ENCODE measurements at places on chromosomes 6 and 20. TPM values are rescaled to one million over a fixed set of nuclear protein-coding genes. Genes with fewer than 3 reads are reported as not detected.

DNA sequence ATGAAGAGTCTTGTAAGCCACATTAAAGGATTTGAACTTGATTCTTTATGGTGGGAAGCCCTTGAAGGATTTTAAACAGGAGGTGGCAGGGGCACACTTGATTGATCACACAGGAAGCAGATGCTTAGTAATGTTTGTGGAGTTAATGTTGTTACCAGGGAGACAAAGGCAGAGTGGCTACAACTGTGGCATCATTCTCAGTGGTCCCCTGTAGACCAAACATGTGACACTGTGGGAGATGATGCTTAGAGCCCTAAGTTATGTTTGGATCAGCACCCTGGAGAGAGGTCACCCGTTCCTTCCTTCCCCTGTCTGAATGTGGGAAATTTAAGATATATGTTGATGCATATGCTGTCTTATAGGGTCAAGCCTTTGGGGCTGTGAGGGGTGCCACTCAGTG is 53.2 kb downstream of the EIF2S2 start:
- no peaks in the 10 kb centered on the region for H3K27me3 ChIP-seq
- no peak for DNase-seq
- peaks cover 12% of the 10 kb centered on the region for H3K4me1 ChIP-seq
- no peak overlapping the region for H3K4me3 ChIP-seq

GRCh38 chr6:105135056-105135455 is 44.8 kb downstream of the POPDC3 start:
- DNase-seq: no peak
- no peaks in the 10 kb centered on the region for H3K4me1 ChIP-seq
- H3K27me3 ChIP-seq: peaks cover 2% of the 10 kb centered on the region
- no peak overlapping the region for H3K27ac ChIP-seq
- H3K4me3 ChIP-seq: no peak overlapping the region

HUS1B gene
- polyA plus RNA-seq: 0.25 TPM

LHFPL5 gene
- polyA plus RNA-seq: not detected

- no peak overlapping the region for H3K27ac ChIP-seq
- no peaks in the 10 kb centered on the region for H3K36me3 ChIP-seq
- H3K4me1 ChIP-seq: no peaks in the 10 kb centered on the region
Observed at GRCh38 chr20:40506537-40506939, 182.5 kb downstream of the MAFB start.

ECT2L gene
- polyA plus RNA-seq: 0.02 TPM

DNA sequence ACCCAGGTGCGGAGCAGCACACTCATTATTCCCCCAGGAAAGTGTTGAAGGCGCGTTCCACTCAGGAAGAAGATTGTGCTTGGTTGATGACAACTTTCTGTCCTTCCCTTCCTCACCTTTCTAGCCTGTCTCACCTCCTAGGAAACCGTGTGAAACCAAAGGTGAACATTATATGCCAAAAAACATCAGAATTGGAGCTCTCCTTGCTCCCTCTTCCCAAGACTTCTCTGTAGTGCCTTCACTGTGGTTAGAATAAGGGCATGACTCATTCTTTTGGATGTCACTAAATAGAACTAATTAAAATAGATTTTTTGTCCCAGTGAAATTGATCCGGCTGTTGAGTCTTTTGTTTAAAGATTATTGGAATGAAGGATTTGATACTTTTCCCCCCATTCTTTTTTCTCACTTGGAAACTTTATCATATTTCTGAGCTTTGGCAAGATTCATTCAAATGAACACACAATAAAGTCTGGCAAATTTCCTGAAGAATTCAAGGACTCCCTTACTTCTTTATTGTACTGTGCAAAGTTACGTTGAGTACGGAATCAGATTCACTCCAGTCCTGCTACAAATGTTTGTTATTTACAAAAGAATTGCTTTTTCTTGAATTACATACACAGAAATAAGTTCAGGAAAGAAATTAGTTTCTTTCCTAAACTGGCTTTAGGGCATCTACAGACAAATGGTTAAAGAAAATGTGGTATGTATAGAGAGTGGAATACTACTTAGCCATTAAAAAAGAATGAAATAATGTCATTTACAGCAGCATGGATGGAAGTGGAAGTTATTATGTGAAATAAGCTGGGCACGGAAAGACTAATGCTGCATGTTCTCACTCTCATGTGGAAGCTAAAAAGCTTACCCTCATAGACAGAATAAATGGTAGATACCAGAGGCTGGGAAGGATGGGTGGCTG is 142.8 kb upstream of the AKAP12 start:
- no peak for DNase-seq
- H3K36me3 ChIP-seq: peaks cover 2% of the 10 kb centered on the region
- H3K4me3 ChIP-seq: no peak overlapping the region
- no peak overlapping the region for H3K27ac ChIP-seq
- no peaks in the 10 kb centered on the region for H3K27me3 ChIP-seq

DNA sequence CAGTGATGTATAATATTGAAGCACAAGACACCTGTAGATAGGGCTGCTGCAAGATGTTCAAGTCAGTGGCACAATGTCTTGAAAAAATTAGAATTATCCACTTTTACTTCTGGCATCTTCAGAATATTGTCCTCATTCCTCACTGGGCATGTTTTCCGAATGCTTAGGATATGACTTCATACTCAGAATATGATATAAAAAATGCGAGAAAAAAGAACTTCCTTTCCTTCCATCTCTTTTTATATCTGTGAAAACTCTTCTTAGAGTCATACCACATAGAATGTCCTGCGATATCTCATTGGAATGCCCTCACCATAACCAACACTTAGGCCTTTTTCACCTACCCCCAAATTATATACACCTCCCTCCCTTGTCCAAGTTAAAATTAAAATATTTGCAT is 4.6 kb downstream of the MAS1L start:
- H3K4me3 ChIP-seq: no peak overlapping the region
- no peaks in the 10 kb centered on the region for H3K4me1 ChIP-seq
- H3K27me3 ChIP-seq: no peaks in the 10 kb centered on the region
- no peak overlapping the region for H3K27ac ChIP-seq

GRCh38 chr6:39847221-39847620 is 55.0 kb downstream of the DAAM2 start:
- H3K36me3 ChIP-seq: no peaks in the 10 kb centered on the region
- DNase-seq: no peak
- H3K27me3 ChIP-seq: no peaks in the 10 kb centered on the region
- H3K4me3 ChIP-seq: no peak overlapping the region
- no peaks in the 10 kb centered on the region for H3K4me1 ChIP-seq

- no peaks in the 10 kb centered on the region for H3K27me3 ChIP-seq
- H3K27ac ChIP-seq: 0 out of 2 replicates have a peak overlapping the region, but pooled peaks have one; percentile 11
- H3K36me3 ChIP-seq: peaks cover 5% of the 10 kb centered on the region
- H3K4me1 ChIP-seq: no peaks in the 10 kb centered on the region
Observed at GRCh38 chr20:58416835-58417234, 27.8 kb downstream of the VAPB start.

VGLL2 gene
- polyA plus RNA-seq: not detected

DNA sequence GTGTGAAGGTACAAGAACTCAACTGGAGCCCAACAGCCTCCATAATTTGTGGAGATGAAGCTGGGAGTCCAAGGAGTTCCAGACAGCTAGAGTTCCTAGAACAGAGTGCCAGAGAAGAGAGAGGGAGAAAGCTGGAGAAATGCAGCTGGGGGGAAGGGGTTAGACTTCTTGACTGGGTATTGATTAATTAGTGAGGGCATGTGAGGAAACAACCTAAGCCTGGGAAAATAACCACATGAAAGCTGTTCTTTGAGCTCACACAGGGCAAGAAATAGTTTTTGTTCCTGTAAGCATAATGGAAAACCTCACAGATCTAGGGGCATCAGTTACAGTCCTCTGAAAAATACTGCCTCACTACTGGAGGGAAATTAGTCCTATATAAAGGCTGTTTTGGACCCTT is 230.5 kb upstream of the FKBP1C start:
- H3K27me3 ChIP-seq: no peaks in the 10 kb centered on the region
- H3K4me1 ChIP-seq: no peaks in the 10 kb centered on the region
- H3K4me3 ChIP-seq: no peak overlapping the region
- no peak for DNase-seq

DNA sequence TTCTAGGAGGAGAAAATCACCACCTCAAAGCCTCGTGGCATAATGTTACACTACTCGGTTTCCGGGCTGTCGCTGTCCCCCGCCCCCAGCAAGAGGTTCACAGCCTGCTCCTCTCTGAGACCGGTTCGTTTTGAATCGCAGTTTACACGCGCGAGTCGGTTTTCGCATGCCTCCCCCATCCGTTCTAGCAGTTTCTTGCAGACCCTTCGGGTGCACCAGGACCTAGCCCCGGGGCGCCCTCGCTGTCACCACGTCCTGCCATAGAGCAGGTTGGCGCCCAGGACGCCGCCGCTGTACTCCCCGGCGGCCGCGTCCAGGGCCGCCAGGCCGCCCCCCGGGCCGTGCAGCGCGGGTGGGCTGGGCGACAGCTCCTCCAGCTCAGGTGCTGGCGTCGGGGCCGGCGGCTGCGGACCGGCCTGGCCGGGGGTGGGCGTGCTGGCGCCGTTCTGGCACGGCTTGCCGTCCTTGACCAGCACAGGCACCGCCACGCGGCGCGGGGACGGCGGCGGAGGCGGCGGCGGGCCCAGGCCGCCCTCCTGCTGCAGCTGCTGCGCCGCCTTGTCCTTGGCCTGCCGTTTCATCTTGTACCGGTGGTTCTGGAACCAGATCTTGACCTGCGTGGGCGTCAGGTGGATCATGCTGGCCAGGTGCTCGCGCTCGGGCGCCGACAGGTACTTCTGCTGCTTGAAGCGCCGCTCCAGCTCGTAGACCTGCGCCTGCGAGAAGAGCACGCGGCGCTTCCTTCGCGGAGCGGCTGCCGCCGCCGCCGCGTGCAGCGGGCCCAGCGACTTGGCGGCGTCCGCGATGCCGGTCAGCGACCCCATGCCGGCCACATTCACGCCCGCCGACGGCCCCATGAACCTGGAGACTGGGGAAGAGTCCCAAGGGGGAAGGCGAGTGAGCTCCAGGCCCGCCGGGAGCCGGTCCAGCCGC is 1.4 kb downstream of the NKX2-4 start:
- H3K27me3 ChIP-seq: peaks cover 8% of the 10 kb centered on the region
- no peak overlapping the region for H3K27ac ChIP-seq
- no peaks in the 10 kb centered on the region for H3K36me3 ChIP-seq

- peaks cover 2% of the 10 kb centered on the region for H3K4me1 ChIP-seq
- H3K4me3 ChIP-seq: no peak overlapping the region
- DNase-seq: no peak
- H3K36me3 ChIP-seq: no peaks in the 10 kb centered on the region
Observed at GRCh38 chr6:143555071-143555492, 43.6 kb upstream of the FUCA2 start.

AGER gene
- polyA plus RNA-seq: 2.2 TPM

POPDC3 gene
- polyA plus RNA-seq: not detected

DNA sequence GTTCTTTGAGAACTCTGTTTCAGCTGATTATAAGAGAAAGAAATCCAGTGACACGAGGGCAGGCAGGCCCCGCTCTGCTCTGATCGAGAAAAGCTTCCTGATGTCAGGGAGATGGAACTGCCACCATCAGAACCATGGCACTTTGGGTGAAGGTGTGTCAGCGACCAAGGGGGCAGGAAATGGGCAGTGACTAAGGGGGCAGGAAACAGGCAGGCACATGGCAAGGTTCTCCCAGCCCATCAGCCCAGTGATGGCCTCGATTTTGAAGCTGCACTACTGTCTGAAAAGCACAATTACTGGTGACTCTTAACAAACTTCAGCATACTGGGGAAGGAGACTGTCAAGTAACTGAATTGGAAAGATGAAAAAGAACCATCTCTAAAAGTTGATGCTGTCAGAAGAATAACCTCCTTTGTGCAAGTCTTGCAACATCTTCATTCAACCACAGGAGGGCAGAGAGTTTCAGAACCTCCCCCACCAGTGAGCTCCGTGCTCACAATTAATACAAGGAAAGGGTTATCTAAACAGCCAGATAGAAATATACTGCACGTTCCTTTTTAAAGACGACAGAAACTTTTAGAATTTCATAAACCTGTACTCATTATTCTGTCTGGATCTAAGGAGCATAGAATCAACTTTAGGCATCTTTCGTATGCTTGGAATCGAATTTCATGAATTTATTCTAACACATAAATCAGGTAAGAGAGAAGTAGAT is 39.1 kb downstream of the TMX4 start:
- no peak overlapping the region for H3K27ac ChIP-seq
- H3K4me3 ChIP-seq: no peak overlapping the region
- DNase-seq: no peak
- H3K27me3 ChIP-seq: no peaks in the 10 kb centered on the region

FAM210B gene
- 1.3 TPM for polyA plus RNA-seq

NHSL1 gene
- 0.67 TPM for polyA plus RNA-seq

DNA sequence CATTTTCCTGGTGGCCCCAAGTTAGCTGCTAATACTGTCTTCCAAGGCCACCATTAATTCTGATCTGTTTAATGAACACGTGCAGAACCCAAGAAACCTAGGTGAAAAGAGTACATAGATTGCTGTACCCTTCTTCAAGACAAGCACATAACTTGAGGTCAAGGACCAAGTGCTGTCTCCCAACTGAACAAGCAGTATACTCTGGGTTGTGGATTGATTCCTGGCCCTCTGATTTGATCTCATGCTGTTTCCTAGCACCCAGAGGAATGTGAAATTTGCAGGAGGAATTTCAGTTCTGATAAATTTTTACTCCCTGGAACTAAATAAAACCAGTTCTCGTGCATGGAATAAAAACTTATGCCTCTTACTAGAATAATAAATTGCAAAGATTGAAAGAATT is 75.6 kb downstream of the MTFR2 start:
- no peaks in the 10 kb centered on the region for H3K36me3 ChIP-seq
- H3K4me1 ChIP-seq: no peaks in the 10 kb centered on the region
- H3K4me3 ChIP-seq: no peak overlapping the region
- no peaks in the 10 kb centered on the region for H3K27me3 ChIP-seq
- H3K27ac ChIP-seq: no peak overlapping the region
- DNase-seq: no peak

GRCh38 chr20:54044156-54044555 is 26.2 kb downstream of the BCAS1 start:
- no peaks in the 10 kb centered on the region for H3K36me3 ChIP-seq
- H3K4me1 ChIP-seq: peaks cover 13% of the 10 kb centered on the region
- DNase-seq: no peak
- no peak overlapping the region for H3K4me3 ChIP-seq

NMBR gene
- polyA plus RNA-seq: not detected

GRCh38 chr20:1119128-1119505 is 715 bp downstream of the PSMF1 start:
- H3K36me3 ChIP-seq: no peaks in the 10 kb centered on the region
- H3K4me3 ChIP-seq: peak overlapping the region; percentile 97
- no peak for DNase-seq
- no peaks in the 10 kb centered on the region for H3K27me3 ChIP-seq
- H3K4me1 ChIP-seq: peaks cover 18% of the 10 kb centered on the region
- peak overlapping the region; percentile 64 for H3K27ac ChIP-seq

GRCh38 chr20:47546184-47547033 is 44.7 kb downstream of the NCOA3 start:
- H3K27me3 ChIP-seq: no peaks in the 10 kb centered on the region
- H3K27ac ChIP-seq: no peak overlapping the region
- DNase-seq: no peak

DNA sequence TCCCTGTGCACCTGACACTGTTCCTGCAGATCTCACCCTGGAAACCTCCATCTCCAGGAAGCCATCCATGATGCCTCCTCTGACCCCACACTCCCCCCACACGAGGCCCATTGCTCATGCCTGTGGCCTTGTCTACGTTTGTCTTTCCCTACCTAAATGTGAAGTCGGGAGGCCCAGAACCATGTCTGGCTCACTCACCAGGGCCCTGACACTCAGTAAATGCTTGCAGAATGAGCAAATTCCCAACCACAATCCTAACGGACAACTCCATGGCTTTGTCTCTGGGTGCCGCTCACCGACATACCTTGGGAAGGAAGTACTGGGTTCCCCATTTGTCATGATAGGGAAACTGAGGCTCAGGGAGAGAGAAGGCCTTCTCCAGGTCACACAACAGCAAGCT is 7.3 kb downstream of the PEDS1 start:
- H3K27me3 ChIP-seq: no peaks in the 10 kb centered on the region
- H3K27ac ChIP-seq: peak overlapping the region; percentile 93
- no peak for DNase-seq
- H3K36me3 ChIP-seq: peaks cover 4% of the 10 kb centered on the region
- peak overlapping the region; percentile 62 for H3K4me3 ChIP-seq

Measured in GM12878 (cell line).